ENCODE measurements at places on chromosomes 11 and 22.

DNA sequence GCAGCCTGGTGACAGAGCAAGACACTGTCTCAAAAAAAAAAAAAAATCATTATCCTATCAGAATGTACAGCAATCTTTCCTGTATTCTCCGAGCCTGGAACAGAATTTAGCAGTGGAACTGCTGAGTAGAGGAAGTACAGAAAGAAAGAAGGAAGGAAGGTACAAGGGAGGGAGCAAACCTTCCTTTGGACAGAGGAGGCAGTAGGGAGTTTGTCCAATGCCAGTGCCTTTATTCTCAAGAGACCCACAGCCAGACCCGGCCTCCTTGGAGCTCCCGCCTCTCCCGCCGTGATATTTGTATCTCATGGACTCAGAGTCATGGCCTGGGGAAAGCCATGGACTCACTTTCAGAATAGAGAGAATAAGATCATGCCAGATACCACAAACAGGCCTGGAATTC is 37.7 kb upstream of the LRRC55 start:
- DNase-seq: no peak

- DNase-seq: no peak
Measured at GRCh38 chr11:126515501-126515900, 160.0 kb downstream of the ST3GAL4 start.

DNA sequence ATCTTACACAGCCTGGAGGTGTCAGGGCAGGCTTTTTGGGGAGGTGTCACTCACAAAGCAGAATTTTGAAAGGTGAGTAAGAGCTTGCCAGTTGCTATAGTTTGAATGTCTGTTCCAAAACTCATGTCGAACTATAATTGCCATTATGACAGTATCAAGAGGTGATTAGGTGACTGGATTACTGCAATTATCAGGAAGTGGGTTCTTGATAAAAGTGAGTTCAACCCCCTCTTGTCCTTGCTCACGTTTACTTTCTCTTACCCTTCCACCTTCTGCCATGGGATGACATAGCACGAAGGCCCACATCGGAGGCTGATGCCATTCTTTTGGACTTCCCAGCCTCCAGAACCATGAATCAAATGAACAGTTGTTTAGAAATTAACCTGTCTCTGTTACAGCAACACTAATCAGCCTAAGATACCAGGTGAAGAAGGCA is 4.7 kb upstream of the C11orf86 start:
- no peak for DNase-seq

- DNase-seq: no peak
Measured at GRCh38 chr11:95816037-95816436, 25.7 kb downstream of the CEP57 start.

- DNase-seq: no peak
Measured at GRCh38 chr11:118903204-118904015, 19.7 kb downstream of the CXCR5 start.

- no peak for DNase-seq
Measured at GRCh38 chr11:81092522-81092921, 1641.1 kb downstream of the FAM181B start.

- DNase-seq: no peak
Measured at GRCh38 chr22:36343720-36344105, 44.1 kb downstream of the MYH9 start.

DNA sequence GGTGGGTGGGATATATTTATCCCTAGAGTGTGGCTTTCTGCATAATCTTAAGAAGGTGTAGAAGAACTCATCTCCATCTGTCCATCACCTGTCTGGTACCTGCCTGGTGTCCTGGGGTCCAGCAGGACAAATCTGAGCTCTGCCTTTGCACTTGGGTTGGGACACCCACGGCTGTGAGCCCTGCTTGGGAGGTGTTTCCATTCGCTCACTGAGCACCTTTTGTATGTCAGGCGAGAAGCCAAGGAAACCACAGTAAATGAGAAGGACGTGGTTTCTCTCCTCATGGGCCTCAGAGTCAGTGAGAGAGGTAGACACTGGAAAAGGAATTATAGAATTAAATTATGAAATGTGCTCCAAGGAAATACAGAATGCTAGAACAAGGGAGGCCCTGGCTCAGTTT is 555.9 kb downstream of the MIAT start:
- DNase-seq: no peak

DNA sequence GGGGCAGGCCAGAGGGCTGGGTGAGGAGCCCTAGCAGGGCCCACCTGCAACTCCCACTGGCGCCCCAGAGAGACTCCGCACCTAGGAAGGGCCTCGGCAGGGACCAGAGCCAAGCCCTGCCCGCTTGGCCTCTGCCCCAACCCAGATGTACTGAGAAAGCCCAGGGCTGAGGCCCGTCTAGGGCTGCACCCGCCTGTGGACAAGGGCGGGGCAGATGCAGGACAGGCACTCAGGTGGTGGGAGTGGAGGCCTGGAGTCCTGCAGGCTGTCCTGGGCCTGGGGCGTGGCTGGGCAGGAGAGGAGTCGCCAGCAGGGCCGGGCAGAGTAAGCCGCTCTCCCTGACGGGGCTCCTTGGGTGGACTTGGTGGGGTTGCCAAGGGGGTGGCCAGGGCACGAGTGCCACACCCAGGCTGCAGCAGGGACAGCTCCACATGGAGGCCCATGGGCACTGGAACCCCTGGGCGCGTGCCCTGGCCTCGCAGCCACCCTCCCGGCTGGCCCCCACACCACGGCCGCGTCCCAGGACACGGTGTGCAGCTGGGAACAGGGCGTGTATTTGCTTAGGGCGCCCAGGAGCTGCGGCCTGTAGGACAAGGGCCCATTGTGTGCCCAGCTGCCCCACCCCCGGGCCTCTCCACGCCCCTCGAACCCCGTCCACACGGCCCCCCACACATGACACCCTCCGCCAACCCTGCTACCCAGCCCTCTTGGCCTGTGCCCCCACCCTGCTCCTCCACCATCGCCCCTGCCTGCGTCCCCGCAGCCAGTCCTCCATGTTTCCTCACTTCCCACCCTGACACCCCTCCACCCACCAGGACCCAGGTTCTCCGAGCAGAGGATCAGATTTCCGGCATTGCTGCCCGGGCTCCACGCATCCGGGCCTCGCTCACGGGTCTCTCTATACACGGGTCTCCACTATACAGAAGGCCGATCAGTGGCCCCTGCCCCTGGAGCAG is 11.3 kb upstream of the PIM3 start:
- no peak for DNase-seq

DNA sequence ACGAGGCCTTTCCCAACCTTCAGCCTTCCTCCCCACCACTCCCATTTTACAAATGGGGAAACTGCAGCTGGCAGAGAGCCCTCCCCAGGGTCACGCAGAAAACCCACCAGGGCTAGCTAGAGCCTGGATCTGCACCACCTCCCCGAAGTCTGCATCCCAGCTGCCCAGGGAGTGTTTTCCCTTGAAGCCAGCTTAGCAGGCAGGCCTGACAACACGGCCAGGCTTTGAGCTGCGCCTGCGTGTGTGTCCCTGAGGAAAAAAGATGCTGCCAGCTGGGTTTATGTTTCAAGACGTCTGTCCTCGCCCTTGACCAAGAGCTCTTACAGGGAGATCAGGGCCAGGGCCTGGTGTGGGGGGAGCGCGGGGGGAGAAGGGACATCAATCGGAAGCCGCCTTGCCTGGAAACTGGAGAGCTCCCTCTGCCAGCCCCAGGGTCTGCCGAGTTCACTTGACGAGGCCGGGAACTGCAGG is 20.3 kb downstream of the WNT11 start:
- DNase-seq: no peak

DNA sequence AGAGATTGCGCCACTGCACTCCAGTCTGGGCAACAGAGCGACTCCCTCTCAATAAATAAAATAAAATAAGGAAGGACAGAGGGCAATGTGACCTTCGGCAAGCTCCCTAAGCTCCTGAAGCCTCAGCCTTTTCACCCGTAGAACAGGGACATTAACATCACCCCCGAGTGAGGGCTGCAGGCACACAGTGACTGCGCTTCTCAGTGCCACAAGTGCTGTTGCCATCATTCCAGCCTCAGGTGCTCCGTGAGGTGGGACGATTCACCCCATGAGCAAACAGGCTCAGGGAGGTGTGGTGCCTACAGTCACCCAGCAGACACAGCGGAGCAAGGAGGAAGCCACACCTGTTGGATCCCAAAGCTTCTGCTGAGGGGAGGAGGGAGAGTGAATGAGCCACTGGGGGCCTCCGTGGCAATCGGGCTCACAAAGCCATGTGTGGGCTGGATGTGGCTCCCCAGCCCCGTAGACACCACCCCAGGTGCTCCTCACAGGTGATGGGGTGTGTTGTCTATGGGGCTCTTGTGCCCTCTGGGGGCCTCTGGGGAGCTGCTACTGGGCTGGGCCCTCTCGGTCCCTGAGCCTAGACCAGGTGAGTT is 9.1 kb upstream of the TCF20 start:
- DNase-seq: no peak

DNA sequence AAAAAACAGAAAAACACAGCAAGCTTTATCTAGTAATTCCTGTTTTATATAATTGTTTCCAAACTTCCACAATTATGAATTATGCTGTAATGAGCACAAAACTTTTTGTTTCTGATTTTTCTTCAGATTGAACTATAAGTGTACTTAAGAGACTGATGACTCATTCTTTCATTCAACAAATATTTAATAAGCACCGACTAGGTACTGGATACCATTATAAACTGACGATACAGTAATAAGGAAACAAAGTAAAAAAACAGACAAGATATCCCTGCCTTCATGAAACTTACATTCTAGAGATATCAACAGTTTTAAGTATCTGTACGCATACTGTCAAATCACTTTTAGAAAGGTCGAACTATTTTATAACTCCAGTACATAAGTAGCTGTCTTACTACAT is 78.6 kb downstream of the ME3 start:
- DNase-seq: no peak

DNA sequence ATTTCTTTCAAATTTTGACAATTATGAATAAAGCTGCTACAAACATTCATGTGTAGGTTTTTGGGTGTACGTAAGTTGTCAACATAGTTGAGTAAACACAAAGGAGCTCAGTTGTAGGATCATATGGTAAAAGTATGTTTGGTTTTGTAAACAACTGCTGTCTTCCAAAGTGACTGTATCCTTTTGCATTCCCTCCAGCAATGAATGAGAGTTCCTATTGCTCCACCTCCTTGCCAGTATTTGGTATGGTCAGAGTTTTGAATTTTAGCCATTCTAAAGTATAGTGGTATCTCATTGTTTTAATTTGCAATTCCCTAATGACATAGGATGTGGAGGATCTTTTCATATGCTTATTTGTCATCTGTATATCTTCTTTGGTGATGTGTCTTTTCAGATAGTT is 28.0 kb upstream of the PHOX2A start:
- no peak for DNase-seq

- DNase-seq: no peak
Measured at GRCh38 chr11:92803391-92803790, 166.1 kb upstream of the MTNR1B start.

DNA sequence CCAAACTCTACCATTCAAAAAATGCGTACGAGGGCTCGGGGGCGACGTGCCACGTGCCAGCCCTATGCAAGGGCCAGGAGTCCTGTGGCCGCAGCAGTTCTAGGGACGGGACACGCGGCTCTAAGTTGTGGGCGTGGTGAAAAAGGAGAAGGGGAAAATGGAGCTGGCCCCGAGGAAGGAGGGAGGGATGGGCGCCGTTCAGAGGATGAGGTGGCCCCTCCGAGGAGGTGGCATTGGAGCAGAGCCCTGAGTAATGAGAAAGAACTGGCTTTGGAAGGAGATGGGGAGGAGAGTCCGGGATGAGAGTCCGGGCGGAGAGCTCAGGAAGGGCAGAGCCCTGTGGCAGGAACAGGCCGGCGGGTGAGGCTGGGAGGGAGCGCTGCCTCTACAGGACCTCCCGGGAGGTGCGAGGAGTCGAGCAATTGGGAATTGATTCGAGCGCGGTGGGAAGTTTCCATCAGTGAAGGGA is 21.0 kb downstream of the OTUB1 start:
- no peak for DNase-seq

DNA sequence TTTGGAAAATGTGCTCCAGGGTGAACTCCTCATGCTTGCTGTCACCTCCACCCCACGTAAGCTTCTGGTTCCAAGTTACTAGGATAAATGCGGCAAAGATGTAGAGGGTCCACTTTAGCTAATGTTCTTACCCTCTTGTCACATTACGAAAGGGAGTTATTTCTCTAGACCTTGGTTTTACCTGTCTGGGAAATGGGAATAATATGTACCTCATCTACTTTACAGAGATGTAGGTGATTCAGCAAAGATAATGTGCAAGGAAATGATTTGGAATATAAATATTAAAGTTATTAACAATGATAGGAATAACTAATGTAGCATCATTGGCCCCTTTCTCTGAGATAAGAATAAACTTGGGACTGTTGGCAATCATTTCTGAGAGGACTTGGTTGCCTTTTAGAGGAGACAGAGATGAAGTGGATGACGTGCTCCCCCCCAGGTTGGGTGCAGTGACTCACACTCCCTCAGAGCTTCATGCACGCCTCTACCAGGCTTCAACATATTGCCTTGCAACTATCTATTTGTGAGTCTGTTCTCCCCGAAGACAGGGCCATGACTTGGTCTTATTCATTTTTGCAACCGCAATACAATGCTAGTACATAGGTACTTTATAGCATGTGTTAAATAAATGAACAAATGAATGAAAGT is 97.1 kb downstream of the ME3 start:
- DNase-seq: no peak

DNA sequence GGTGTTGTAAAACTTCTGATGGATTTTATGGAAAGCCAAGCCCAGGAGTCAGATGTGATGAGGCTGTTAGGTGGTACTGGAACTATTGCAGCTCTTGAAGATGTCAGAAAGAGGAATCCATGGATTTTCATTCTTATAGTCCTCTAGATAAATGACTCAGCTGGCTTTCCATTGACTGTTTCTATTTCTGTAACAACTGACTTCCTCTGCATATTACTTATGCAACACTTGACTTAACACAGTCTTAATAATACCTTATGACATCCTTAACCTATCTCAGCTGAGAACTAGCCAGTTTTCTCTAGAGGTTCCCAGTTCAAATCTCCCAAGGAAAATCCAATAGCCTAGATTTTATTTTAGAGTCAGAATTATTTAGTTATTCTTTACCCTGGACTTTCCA is 263.8 kb downstream of the LUZP2 start:
- DNase-seq: no peak

- DNase-seq: no peak
Measured at GRCh38 chr22:40509401-40510134, 127.0 kb downstream of the MRTFA start.

DNA sequence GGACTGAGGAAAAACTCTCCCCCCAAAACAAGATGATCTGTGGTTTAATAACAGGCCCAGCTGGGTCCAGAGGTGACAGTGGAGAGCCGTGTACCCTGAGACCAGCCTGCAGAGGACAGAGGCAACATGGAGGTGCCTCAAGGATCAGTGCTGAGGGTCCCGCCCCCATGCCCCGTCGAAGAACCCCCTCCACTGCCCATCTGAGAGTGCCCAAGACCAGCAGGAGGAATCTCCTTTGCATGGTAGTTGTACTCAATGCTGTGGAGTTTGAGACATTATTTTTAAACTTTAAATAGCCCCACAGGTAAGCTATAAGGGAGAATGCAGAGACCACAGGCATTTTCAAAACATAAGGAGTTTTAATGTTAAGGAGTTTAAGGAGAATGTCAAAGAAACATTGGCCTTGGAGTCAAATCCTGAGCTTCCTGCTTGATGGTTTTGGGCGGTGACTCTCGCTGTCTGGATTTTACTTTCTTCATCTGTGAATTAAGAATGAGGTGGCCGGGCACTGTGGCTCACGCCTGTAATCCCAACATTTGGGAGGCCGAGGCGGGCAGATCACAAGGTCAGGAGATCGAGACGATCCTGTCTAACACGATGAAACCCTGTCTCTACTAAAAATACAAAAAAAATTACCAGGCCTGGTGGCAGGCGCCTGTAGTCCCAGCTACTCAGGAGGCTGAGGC is 6.8 kb downstream of the APOL1 start:
- no peak for DNase-seq

- no peak for DNase-seq
Measured at GRCh38 chr11:81869351-81870065, 864.2 kb downstream of the FAM181B start.

Measured in GOT3 (cell line).